ENCODE measurements at places on chromosomes 6 and 20. TPM values are rescaled to one million over a fixed set of nuclear protein-coding genes. Genes with fewer than 3 reads are reported as not detected.

The PNPLA1 gene
- polyA plus RNA-seq, result not detected

The EMILIN3 gene
- 0.03 TPM for polyA plus RNA-seq

The C20orf202 gene
- polyA plus RNA-seq, result not detected

The LRRC73 gene
- 0.64 TPM for polyA plus RNA-seq

The SLC35F1 gene
- polyA plus RNA-seq, result not detected

The JAG1 gene
- polyA plus RNA-seq, result 29.9 TPM

The WFDC13 gene
- polyA plus RNA-seq, result not detected

The PKIB gene
- polyA plus RNA-seq, result 0.94 TPM

The CBLN4 gene
- not detected for polyA plus RNA-seq

The ZNF184 gene
- 1.5 TPM for polyA plus RNA-seq

The SIRPG gene
- not detected for polyA plus RNA-seq

The TFAP2D gene
- polyA plus RNA-seq, result not detected

The UNC5CL gene
- 0.21 TPM for polyA plus RNA-seq

The TMEM200A gene
- 20.5 TPM for polyA plus RNA-seq

The ABHD12 gene
- 29.3 TPM for polyA plus RNA-seq

The RBM38 gene
- polyA plus RNA-seq, result 21.2 TPM

The SPAG4 gene
- 2.2 TPM for polyA plus RNA-seq

The PMEPA1 gene
- polyA plus RNA-seq, result 38.6 TPM

The ZKSCAN3 gene
- polyA plus RNA-seq, result 1.4 TPM

The STX11 gene
- polyA plus RNA-seq, result 0.21 TPM

The MOXD1 gene
- 2.5 TPM for polyA plus RNA-seq

The TSHZ2 gene
- 0.77 TPM for polyA plus RNA-seq

The GRM1 gene
- polyA plus RNA-seq, result not detected

The MYLK2 gene
- polyA plus RNA-seq, result 0.12 TPM

The NT5E gene
- 140 TPM for polyA plus RNA-seq

The SRMS gene
- polyA plus RNA-seq, result 0.04 TPM

The SLC44A4 gene
- 0.16 TPM for polyA plus RNA-seq

The SIRPD gene
- not detected for polyA plus RNA-seq

The FAM162B gene
- polyA plus RNA-seq, result not detected

The DEK gene
- 78.7 TPM for polyA plus RNA-seq

The UBE2V1 gene
- polyA plus RNA-seq, result 85.8 TPM

The APOM gene
- 3.0 TPM for polyA plus RNA-seq

The ALDH8A1 gene
- polyA plus RNA-seq, result 0.03 TPM

The LZTS3 gene
- polyA plus RNA-seq, result 2.4 TPM

The ZSWIM1 gene
- polyA plus RNA-seq, result 4.0 TPM

The SLC24A3 gene
- 0.15 TPM for polyA plus RNA-seq

The OLIG3 gene
- polyA plus RNA-seq, result not detected

The TNXB gene
- 0.07 TPM for polyA plus RNA-seq

The TBP gene
- 13.2 TPM for polyA plus RNA-seq
